ENCODE measurements at places on chromosomes 5 and 9. TPM values are rescaled to one million over a fixed set of nuclear protein-coding genes. Genes with fewer than 3 reads are reported as not detected.

The SPINK6 gene
- not detected for total RNA-seq

The STPG3 gene
- total RNA-seq: not detected

The ABHD17B gene
- total RNA-seq: 10.9 TPM

The PCDHA1 gene
- total RNA-seq: not detected

The ACTBL2 gene
- total RNA-seq: 0.15 TPM

The FSTL4 gene
- not detected for total RNA-seq

The KIF4B gene
- not detected for total RNA-seq

The SLC4A9 gene
- not detected for total RNA-seq

The SLC27A6 gene
- 0.17 TPM for total RNA-seq

The FCN2 gene
- total RNA-seq: not detected

The SPINK1 gene
- total RNA-seq: not detected

The F2RL1 gene
- 20.2 TPM for total RNA-seq

The LHFPL2 gene
- 12.4 TPM for total RNA-seq

The IRGM gene
- not detected for total RNA-seq

The IRX4 gene
- total RNA-seq: not detected

The TGFBI gene
- 178 TPM for total RNA-seq

The BNIP1 gene
- 17.8 TPM for total RNA-seq

The CDC20B gene
- not detected for total RNA-seq

The MYORG gene
- total RNA-seq: 1.3 TPM

The KCNV2 gene
- total RNA-seq: not detected

The HMMR gene
- 40.6 TPM for total RNA-seq

The KLF4 gene
- 8.7 TPM for total RNA-seq

The CATSPER3 gene
- total RNA-seq: 0.30 TPM

The DOCK8 gene
- under 0.01 TPM for total RNA-seq

The RPL7A gene
- total RNA-seq: 2,817 TPM

The FOXD1 gene
- 18.3 TPM for total RNA-seq

The PAX5 gene
- not detected for total RNA-seq

The PCDHGA7 gene
- total RNA-seq: 0.50 TPM

The SLC28A3 gene
- total RNA-seq: 0.17 TPM

The MLANA gene
- total RNA-seq: not detected

The FOXD4L5 gene
- not detected for total RNA-seq

The SPAG8 gene
- 2.4 TPM for total RNA-seq

The PCDHAC2 gene
- not detected for total RNA-seq

The HMHB1 gene
- not detected for total RNA-seq

The ZFP2 gene
- total RNA-seq: 0.67 TPM

The SPATA31A3 gene
- total RNA-seq: not detected

The GMCL2 gene
- not detected for total RNA-seq

The AJM1 gene
- total RNA-seq: 0.45 TPM

The TRPM3 gene
- not detected for total RNA-seq

The NIPSNAP3A gene
- 20.8 TPM for total RNA-seq

The FIBCD1 gene
- total RNA-seq: 7.9 TPM

The AQP3 gene
- total RNA-seq: 2.4 TPM

The MED10 gene
- total RNA-seq: 16.8 TPM

The CDK7 gene
- total RNA-seq: 35.3 TPM

The STING1 gene
- 51.0 TPM for total RNA-seq

The PAIP2 gene
- 44.2 TPM for total RNA-seq

The RNF183 gene
- not detected for total RNA-seq

Measured in bronchus fibroblast of lung (primary cell).